ENCODE measurements at places on chromosomes 7 and 10.

- peak; percentile 64 for DNase-seq
Observed at GRCh38 chr10:22931948-22932347, 4.1 kb downstream of the ARMC3 start.

- no peak for DNase-seq
Observed at GRCh38 chr10:88744002-88744401, 15.8 kb upstream of the LIPN start.

DNA sequence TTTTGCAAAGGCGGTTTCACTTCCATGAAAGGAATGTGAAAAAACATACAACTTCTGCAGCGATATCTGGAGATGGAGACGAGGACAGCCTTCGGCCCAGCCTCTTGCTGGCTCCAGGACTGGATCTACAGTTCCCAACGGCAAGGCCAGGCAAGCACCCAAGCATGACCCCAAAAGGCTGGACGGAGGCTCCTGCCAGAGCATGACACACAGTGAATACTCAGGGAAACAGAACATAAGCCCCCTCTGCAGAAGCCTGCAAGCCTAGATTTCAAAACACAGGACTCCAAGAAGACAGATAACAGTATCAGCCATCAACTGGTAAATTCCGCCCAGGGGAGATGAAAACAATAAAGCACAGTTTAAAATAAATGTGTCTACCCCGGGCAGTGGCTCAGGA lies 3.3 kb upstream of the LRRC27 start:
- DNase-seq: no peak

- no peak for DNase-seq
Observed at GRCh38 chr10:126503392-126504062, 115.2 kb upstream of the ADAM12 start.
